NCI-H510A (cell line): ENCODE measurements at places on chromosomes 3 and 15.

DNA sequence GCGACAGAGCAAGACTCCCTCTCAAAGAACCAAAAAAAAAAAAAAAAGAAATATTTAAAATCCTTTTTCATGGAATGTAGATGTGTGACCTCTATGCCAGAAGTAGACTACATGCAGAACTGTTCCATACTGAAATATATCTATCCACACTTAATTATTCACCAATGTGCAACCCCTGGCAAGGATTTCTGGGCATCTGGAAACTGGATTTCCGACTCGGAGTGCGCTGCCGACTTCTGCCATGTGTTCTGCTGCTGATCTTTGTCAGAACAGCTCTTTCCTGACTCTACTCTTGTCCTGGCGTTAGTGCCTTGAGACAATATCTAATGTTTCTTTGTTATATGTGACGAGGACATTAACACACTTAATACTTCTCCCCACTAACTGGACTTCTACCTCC lies 11.7 kb downstream of the LIPH start:
- no peak for DNase-seq

DNA sequence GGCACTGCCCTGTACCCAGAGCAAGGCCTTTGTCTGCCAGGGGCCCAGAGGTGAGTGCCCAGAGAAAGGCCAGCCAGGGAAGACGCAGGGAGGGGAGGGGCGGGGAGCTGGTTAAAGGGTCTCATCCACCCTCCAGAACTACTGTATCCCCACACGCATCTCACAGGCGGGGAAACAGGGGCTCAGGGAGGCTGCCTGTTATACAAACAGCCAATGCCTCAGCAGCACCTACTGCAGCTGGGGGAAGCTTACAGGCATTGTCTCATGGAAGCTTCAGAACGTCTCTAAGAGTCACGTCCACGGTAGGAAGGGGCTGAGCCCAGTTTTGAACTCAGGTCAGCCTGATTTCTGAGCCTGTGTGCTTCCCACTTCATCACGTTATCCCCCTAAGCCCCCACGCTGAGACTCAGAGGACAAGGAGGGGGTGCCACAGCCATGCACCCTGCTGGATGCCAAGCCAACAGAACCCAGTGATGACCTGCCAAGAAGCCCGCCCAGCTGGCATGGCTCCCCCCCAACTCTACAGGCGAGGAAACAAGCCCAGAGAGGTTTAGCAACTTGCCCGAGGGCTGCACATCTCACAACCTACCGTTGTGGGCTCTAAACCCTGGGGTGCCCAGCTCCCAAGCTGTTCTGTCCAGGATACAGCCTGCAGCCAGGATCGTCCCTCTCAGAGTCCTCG lies 54.5 kb downstream of the IQSEC1 start:
- DNase-seq: no peak

DNA sequence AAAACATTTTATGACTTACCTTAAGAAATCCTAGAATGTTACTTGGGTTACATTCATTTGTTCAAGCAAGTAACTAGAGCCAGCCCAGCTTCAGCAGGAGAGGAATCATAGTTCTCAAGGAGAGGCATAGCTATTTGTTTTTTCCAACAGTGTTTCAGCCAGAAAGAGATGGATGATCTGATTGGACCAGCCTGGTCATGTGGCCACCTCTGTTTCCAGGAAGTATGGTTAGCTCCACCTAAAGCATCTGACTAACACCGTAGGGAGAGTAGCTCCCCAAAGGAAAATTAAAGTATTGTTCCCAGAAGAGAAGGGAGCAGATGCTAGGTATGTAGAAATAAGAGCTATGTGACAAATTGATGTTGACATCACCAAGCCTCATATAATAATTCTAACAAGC lies 417.1 kb downstream of the TAFA4 start:
- DNase-seq: no peak

DNA sequence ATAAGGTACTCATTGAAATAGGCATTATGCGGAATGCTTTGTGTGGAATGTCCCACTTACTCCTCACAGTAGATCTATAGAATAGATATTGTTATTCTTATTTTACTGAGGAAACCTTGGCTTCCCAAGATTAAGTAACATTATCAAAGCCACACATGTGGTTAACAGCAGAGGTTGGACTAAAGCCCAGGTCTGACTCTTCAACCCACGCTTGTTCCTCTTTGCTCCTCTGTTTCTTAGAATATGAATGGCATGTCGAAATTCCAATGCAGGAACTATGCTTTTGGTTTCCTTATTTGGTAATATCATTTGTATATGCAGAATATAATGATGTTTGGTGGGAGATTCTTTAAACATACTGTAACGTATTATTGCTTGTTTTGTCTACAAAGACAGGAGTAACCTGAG lies 818.8 kb upstream of the LMCD1 start:
- DNase-seq: no peak

DNA sequence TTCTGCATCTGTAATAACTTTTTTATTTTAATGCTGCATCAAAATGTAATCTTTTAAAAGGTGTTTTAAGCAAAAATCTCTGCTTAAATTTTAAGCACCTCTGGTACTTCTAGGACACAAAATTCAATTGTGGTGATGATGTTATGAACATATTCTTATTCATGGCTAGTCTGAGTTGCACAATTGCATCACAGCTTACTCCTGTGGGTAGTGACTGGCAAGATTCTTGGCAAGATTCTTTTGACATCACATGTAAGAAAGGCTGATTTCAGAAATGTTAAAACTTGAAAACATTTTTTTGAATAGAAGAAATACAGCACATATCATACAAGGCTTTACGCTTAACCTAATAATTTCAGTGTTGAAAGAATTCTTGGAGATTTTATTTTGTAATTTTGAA lies 35.7 kb downstream of the IQCH start:
- DNase-seq: no peak

- DNase-seq: no peak
Measured at GRCh38 chr15:99307735-99308134, 56.5 kb downstream of the LRRC28 start.

DNA sequence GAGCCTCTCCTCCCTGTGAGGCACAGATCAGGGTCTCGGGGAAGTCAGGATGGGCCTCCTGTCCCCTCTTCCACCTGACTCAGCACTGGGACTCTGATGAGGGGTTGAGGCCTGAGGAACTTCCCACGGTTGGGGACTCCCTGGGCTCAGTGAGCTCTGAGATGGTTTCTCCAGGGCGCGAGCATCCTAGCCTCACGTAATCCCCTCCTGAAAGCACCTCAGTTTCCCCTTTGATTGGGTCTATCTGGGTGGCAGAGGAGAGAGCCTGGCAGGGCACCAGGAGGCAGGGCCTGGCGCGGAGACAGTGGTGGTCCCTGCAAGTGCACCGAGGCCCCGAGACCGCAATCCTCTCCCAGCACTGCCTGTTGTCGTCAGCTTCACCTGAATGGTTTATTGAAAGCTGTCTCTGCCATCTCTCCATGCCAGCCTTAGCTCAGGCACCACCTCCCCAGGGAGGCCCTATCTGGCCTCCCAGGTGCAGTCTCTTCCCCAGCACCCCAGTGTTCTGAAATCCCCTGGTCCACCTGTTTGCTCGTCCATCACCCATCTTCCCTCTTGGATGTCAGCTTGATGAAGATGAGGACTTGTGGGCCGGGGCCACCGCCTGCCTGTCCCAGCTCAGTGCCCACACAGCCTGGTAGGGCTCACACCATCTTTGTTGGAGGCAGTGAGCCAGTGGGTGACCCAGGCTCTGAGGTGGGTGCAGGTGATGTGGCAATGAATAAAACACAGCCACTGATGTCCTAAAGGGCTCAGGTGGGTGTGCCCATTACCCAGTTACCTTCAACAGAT lies 52.2 kb upstream of the PCSK6 start:
- no peak for DNase-seq

DNA sequence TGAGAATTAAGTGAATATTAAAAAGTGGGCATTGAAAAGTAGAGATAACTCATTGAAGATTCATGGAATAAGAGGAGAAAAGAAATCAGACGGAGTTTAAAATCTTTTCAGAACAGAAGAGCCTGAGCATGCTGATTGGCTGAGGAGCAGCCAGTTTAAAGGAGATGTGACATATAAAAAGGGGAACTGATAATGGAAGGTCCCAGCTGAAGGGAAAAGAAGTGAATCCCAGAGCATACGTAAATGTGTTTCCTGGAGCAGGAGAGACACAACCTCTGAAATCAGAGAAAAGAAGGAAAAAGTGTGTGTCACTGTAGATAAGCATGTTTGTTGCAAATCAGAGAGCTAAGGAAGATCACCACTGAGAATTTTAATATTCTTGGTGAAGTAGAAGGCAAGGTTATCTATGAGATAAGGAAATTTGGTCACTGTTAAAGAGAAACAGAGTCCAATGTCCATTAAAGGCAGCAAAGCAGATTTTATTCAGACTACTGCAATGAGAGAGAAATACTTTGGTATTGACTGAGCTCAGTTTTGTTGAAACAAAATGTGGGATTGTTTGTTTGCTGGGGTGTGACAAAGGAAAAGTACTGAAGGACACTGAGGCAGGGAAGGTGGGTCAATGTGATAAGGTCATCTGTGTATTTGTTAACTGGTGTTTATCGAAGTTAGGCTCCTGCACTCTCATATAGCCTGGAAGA lies 84.6 kb upstream of the WDR72 start:
- no peak for DNase-seq

DNA sequence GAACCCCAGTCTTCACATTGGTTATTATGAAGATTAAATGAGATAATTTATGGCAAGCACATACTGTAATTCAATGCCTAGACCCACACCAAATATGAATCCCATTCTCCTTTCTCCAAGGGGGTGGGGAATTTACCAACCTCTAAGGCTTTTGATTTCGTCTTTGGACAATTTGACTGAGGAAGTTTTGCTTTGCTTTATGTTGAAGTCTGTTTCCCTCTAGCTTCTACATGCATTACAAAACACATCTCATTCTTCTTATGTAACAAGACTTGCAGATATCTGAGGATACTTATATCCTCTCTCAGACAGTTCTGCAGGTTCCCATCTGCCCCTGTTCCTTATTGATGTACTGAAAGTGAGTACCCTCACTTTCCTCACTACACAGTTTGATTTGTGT lies 12.2 kb downstream of the CD80 start:
- no peak for DNase-seq

DNA sequence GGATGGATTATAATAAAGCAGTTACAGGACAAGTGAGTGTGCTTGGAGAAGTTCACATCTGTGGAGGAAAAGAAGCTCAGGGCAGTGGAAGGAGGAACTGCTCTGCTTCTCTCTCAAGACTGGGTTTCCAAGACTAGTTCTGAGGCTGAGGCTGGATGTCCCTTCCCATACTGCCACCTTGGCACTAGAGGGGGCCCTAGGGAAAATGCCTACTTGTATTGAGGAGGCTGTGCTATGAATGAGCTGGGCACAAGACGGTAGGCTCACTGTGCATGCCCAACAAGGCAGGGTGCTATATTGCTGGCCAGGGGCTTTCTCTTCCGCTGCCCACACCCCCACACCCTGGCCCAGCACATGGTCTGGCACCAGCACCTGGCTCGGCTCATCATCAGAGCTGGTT lies 65.2 kb downstream of the SLCO2A1 start:
- DNase-seq: no peak

GRCh38 chr3:123439806-123440580 lies 8.9 kb downstream of the ADCY5 start:
- DNase-seq: no peak

- DNase-seq: no peak
Measured at GRCh38 chr3:37241880-37242279, 67.5 kb upstream of the LRRFIP2 start.

- DNase-seq: no peak
Measured at GRCh38 chr3:8986741-8987140, 23.5 kb upstream of the RAD18 start.

DNA sequence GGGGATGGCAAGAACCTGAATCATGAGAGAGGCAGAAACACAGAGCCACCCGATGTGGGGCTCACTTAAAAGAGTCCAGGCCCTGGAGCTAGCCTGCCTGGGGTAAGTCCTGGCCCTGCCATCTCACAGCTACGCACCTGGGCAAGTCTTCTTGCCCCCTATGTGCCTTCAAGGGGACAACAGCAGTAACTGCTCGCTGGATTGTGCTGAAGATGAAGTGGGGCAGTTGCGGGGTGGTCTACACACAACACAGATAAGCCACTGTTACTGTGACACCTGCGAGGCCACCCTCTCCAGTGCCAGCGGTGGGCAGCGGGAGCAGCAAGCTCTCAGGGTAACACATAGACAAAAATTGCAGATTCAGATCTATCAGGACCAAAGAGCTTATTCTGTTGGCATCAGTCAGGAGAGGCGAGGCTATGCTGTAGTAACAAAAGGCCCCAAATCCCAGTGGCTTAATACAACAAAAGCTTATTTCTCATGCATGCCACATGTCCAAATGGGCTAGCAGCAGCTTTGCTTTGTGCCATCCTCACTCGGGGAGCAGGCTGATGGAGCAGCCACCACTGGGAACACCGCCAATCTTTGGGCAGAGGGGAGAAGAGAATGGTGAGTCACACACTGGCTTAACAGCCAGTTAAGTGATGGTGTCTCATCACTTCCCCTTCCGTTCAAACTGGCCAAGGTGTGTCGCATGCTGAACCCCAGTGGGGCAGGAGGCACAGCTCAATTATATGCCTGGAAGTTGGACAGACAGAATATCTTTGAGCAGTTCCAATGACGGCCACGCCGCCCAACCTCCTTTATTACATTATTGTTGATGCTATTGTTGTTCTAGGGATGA lies 78.3 kb downstream of the WNT7A start:
- no peak for DNase-seq

DNA sequence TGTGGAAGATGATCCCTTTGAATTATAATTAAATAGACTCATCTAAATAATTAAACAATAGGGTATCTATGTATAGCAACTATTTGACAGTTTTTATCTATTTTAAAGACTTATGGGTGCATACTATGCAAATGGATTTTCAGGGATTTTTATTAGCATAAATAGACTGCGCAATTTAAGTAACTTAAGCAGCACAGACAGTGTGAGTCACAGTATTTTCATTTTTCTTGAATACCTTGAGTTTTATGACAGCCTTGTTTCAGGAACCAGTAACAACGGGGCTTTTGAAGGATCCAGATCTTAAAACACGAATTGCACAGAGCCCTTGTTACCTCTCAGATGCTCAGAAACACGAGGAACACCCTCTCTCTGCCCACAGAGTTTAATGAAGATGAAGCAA lies 175.5 kb upstream of the CD96 start:
- DNase-seq: no peak

DNA sequence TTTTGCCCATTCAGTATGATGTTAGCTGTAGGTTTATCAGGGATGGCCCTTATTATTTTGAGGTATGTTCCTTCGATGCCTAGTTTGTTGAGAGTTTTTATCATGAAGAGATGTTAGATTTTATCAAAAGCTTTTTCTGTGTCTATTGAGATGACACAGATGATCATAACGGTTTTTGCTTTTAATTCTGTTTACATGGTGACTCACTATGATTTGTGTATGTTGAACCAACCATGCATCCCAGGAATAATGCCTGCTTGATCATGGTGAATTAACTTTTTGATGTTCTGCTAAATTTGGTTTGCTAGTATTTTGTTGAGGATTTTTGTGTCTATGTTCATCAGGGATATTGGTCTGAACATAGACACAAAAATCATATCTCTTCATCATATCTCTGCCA lies 8.3 kb downstream of the GPR156 start:
- DNase-seq: no peak

- no peak for DNase-seq
Measured at GRCh38 chr3:4547799-4548198, 54.7 kb downstream of the ITPR1 start.

GRCh38 chr3:22735373-22735772 lies 467.8 kb upstream of the UBE2E2 start:
- no peak for DNase-seq

- DNase-seq: no peak
Measured at GRCh38 chr3:191237047-191237882, 38.2 kb downstream of the OSTN start.
